Natural killer cell (primary cell): ENCODE measurements at places on chromosomes 12 and 14.

- no peak for DNase-seq
Measured at GRCh38 chr12:122471324-122472226, 29.2 kb downstream of the ZCCHC8 start.

- DNase-seq, result peak; percentile 38
Measured at GRCh38 chr14:67881225-67881624, 61.6 kb downstream of the RAD51B start.

DNA sequence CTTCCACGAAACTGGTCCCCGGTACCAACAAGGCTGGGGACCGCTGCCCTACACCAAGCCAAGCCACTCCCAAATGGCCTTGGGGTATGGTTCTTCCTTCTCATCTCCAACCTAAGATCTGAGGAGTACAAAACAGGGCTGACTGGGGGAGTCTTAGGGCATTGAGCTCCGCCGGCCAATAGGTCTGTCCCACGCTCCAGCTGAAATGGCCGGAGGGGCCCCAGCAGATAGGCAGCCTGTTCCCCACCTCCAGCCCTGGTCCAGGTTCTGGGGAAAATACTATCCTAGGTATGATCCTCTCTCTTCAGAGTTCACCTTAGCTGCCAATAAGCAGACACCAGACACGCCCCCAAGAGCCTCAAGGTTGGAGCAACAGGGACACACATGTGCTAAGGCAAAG is 90.2 kb downstream of the ACTN1 start:
- no peak for DNase-seq

GRCh38 chr12:25684070-25684469 is 131.0 kb upstream of the LMNTD1 start:
- no peak for DNase-seq

DNA sequence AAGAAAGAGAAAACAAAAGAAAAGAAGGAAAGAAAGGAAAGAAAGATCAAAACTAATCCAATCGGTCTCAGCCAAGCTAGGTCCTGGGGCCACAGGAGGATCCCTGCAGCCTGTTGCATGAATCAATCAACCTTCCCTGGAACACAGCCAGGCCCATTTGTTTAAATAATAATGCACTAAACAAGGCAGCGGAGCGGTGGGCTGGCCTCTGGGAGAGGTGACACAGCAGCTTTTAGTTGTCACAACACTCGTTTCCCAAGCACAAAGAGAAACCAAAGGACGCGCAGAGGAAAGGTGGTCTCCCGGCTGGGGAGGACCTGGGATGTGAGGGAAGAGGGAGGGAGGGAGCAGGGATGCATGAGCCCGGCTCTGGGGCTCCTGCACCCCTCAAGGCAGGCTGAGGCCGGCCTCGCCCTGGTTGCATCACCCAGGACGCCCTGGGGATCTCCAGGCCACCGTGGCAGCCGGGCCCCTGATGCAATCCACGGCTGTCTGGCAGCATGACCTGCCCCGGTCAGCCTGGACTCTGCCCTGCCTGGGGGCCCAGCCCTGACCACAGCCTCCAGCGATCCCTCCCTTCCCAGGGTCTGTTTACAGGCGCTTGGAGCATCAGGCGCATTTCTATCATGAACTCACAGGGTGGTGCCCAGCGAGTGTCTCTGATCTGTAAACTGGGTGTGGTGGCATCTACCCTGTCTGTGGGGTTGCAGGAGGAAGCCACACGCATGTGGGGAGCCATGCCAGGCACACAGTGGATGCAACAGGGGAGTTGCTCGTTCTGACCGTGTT is 32.5 kb downstream of the MMP17 start:
- peak; percentile 34 for DNase-seq

DNA sequence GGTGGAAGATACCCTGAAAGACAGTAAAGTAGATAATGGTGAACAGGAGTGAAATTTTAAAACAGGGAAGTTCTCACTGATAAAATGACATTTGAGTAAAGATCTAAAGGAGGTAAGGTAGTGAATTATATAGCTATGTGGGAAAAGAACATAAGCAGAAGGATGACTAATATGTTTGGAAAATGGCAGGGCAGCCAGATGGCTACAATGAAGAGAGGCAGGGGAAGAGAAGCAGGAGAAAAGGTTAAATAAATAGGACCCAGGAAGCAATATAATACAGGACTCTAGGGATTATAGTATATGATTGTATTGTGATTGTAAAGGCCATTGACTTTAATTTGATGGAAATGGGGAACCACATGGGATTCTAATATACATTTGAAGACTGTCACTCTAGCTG is 33.0 kb downstream of the SCFD1 start:
- no peak for DNase-seq
